ENCODE measurements at places on chromosomes 1 and 21.

DNA sequence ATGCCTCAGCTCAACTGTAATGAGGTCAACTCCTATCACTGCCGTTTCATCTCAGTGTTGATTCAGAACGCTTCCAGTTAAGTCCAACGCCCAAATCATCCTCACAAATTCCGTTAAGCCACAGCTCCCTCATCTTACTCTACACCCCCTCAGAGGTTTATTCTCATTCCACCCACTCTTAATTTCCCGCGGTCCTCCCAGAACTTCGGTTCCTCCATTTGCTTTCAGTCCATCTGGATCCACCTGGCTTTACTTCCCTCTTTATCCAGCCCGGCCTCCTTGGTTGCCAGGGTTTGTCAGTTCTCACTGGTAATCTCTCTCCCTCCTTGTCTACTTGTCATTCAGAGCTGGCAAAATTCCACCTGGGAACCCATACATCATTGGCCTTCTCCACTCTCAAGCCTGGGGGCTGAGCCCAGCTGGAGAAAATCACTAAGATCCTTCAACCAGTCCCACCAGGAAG, 51.3 kb upstream of the RUNX1 start:
- DNase-seq: no peak

- DNase-seq: no peak
These were observed 40.9 kb upstream of the CCDC27 start for GRCh38 chr1:3711381-3711779.

DNA sequence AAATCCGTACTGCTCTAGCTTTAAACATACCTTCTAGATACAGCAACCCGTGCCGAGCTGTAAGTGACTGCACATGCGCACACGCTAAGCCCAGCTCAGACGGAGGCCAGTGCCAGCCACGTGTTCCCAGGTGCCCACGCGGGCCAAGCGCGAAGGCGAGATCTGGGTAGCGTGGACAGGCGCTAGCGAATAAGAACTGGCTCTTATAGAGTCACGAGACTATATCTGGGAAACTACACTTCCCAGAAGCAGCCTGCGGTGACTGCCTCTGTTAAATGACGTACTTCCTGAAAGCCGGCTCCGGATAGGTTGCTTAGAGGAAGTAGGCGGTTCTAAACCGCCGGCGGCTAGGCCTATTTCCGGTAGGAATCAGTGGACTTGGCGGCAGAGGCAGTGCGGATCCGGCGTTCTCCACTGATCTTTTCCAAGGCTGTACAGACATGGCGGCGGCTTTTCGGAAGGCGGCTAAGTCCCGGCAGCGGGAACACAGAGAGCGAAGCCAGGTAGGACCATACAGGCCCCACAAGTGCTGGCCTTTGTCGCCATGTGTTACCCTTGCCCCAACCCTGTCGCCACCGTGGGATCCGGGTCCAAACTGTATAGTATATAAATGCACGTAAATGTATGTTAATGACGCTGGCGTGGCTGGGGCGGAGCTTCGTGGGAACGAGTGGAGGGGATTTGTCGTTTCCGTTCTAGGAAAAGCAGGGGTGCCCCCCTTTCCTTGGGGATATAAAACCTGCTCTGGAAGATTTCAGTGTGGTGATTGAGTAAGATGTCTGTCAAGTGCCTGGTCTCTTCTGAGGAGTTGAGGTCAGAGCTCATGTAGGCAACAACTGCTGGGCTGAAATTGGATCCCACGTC, at the start of gene UTP11:
TSS of gene UTP11 (plus strand) at position 372 of the 864 bp plus-strand sequence. CDS start at position 441, 69 bp downstream.
- DNase-seq: peak; percentile 88

GRCh38 chr1:905811-906599, 17.7 kb upstream of the SAMD11 start:
- DNase-seq: peak; percentile 24

All from stimulated activated CD8-positive, alpha-beta memory T cell treated with anti-CD3 and anti-CD28 coated beads, Interleukin-4, amount 100 ng/mL, for 48 hours (primary cell).